ENCODE measurements at places on chromosomes 12 and 14.

DNA sequence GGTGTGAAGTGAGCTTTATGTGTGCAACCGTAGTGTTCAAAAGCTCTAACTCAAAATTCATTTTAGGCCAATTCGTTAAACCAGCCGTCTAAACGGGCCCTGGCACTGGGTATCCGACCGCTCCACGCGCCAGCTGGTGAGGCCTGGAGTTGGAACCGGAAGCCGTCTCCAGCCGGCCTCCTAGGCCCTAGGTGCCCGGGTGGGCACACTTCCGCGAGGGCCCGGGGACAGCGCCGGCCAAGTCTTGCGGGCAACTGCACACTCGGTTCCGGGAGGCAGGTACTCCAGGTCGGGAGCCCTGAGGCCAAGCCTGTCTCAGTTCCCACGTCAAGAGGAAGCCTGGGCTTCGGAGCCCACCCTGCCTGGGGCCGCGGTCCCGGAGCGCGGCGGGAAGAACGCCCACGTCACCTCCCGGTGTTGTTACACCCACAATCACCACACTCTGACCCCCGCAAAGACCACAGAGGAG lies 16.2 kb downstream of the OTX2 start:
- DNase-seq: no peak

GRCh38 chr14:71135496-71135895 lies 228.2 kb downstream of the PCNX1 start:
- no peak for DNase-seq

- DNase-seq: no peak
Observed at GRCh38 chr12:48356041-48356768, 5.5 kb upstream of the ZNF641 start.

GRCh38 chr14:105046891-105047282 lies 18.3 kb downstream of the GPR132 start:
- no peak for DNase-seq

GRCh38 chr14:101478796-101479410 lies 82.4 kb upstream of the DIO3 start:
- no peak for DNase-seq

DNA sequence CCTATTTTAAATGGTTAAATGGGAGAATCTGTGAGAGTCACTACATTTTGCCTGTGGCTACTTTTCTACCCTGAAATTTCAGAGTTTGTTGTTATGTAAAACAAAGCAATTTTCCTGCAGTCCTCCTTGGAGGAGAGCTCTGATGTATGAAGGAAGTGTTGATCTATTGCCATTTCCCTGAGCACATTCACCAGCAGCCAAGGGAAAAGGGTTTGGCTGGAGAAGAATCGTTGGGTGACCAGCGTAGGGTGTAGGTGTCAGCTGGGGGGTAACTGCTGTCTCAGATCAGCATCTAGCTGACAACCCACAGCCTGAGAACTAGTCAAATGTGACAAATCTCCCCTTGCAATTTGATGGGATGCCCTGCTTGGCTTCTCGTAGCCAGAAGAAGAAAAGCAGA lies 230.5 kb downstream of the PDZRN4 start:
- DNase-seq: no peak

- no peak for DNase-seq
Observed at GRCh38 chr12:54991991-54992375, 7.4 kb upstream of the TESPA1 start.

DNA sequence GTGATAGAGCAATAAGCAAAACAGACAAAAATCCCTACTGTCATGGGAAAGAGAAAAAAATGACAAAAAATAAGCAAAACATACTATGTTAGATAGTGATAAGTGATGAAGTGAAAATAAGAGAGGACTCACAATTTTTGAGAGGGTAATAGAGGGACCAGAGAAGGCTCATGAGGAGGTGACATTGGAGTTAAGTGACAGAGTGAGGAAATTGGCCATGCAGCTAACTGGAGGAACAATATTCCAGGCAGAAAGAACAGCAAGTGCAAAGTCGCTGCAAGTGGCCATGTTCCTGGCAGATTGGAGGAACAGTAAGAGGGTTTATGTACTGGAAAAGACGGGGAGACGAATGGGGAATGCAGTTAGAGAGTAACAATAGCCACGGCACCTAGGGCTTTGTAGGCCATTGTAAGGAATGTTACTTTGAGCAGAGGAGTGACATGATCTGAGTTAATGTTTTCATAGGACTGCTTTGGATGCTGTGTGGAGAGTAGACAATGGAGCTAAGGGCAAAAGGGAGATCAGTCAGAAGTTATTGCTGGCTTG lies 1.4 kb upstream of the SAV1 start:
- DNase-seq: no peak

- no peak for DNase-seq
Observed at GRCh38 chr12:64186789-64187188, 35.3 kb downstream of the KICS2 start.

DNA sequence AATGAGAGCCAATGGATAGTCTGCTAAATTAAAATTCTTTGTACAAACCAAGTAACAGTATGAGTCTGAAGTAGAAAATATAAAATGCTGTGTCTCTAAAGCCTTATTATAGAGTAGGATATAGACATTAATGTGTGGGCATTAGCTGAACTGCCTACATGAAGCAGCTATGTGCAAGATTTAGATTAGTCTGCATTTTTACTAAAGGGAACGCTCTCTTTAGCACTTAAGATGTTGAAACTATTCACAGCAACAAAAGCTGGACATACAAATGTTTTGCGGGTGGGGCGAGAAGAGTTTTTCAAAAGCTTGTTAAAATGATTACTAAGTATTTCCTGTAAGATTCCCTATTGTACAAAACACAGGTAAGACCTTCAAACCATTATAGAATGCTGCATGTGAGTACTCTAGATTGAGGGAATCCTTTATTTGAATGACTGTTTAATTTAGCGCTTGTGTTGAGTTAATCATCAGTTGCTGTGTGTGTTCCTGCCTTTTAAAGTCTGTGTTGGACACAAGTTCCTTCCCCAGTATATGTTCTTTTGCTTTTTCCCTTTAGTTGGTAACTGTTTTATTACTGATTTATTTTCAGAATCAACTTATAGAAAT lies 87.1 kb downstream of the RAD52 start:
- DNase-seq: no peak

DNA sequence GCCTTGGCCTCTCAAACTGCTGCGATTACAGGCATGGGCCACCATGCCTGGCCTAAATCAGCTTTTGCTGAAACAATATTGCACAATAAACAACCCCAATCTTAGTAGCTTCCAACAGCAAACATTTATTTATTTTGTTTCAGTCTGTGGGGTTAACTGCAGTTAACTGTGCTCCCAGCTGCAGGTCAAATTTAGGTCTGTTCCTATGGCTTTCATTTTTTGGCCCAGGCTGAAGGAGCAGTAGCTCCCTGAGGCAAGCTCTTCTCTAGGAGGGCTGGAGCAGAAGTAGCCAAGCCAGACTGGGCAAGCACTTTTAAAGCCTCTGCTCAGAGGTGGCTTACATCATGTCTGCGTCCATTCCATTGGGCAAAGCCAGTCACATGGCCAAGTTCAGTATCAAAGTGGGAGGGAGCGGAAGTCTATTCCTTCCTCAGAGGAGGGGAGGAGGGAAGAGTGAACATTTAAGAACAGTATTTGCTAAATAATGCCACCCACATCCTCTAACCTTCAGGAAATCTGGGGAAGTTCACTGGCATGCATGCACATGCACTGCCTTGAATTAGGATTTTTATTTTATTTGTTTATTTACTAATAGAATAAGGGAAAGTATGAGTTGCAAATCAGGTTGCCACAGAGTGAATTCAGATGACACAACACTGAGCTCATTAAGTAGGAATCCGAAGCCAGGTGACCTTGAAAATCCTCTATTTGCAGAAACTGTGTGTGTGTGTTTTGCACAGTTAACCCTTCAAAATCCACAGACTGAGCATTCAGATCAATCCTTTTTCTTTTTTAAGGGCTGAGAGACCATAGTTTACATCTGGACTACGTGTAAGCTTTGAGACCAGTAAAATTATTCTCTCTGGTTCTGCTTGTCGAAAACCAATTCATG lies 122.0 kb upstream of the SEL1L start:
- DNase-seq: no peak
